ENCODE measurements at places on chromosomes 4 and X.
A peak's percentile ranks its signal among the peaks of the same experiment; 100 is the strongest.

- DNase-seq = no peak
Observed at GRCh38 chr4:140100771-140101170, 53.2 kb downstream of the MAML3 start.

GRCh38 chrX:50838820-50839600 lies 25.0 kb upstream of the SHROOM4 start:
- DNase-seq = peak; percentile 83

DNA sequence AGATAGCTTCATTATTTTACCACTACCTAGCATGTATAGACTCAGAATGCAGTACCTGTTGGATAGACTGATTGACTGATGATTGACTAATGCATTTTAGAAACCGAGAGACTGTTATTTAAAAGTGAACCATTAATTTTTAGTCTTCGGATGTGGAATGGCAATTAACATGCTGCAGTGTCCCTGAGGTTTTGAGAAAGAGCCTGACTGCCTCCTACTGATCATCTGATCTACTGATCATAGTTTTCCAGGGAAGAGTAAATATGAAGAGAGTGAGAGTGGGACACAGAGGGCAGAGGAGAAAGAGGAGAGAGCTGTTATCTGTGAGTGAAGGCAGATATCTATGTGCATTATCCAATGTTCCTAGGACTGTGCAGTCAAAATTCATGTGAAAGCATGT lies 764.7 kb downstream of the TRIML1 start:
- DNase-seq = no peak

GRCh38 chr4:74304095-74304625 lies 4.1 kb upstream of the EPGN start:
- DNase-seq = no peak

DNA sequence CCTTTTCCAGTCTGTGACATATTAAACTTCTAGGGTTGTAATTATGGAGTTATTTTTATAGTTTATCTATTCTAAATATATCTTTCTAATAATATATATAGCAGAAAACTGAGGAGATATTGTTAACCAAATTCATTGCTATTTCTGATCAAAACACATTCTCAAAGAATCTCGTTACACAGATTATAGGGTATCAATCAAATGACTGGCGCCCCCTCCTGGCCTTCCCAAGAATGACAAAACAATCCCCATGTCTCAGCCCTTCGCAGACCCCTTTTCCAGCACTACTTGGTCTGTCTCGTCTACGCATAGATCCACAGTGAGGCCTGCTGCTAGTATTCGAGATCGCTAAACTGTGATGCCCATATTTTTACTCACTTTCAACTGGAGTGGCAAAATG lies 209.3 kb downstream of the GPC3 start:
- no peak for DNase-seq

- DNase-seq = peak; percentile 56
Observed at GRCh38 chr4:30802622-30803323, 82.6 kb downstream of the PCDH7 start.

GRCh38 chr4:135994360-135994759 lies 1537.9 kb downstream of the PCDH18 start:
- no peak for DNase-seq

DNA sequence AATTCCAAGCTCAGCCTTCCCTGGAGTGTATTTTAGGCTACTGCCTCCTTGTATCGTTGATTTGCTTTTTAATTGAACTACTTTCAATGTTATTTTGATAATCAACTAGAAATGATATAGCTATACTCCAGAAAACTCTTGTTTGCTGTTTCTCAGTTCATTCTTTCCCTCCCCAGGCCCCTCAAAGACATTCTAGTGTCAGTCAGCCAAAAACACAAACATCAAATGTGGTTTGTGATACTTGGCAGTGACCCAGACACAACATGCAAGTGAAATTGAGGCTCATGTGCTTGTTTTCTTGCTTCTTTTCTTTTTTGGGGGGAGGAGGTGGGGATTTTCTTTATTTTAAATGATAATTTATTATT lies 7.6 kb downstream of the FAT4 start:
- no peak for DNase-seq

- DNase-seq = no peak
Observed at GRCh38 chr4:53455766-53456165, 78.3 kb downstream of the FIP1L1 start.

GRCh38 chrX:86930419-86930818 lies 587.2 kb upstream of the KLHL4 start:
- DNase-seq = no peak

- no peak for DNase-seq
Observed at GRCh38 chr4:181911420-181911819, 331.8 kb upstream of the TENM3 start.

GRCh38 chrX:78650906-78651437 lies 8.2 kb downstream of the RTL3 start:
- peak; percentile 5 for DNase-seq

- DNase-seq = no peak
Observed at GRCh38 chr4:107742791-107743190, 22.8 kb upstream of the PAPSS1 start.

DNA sequence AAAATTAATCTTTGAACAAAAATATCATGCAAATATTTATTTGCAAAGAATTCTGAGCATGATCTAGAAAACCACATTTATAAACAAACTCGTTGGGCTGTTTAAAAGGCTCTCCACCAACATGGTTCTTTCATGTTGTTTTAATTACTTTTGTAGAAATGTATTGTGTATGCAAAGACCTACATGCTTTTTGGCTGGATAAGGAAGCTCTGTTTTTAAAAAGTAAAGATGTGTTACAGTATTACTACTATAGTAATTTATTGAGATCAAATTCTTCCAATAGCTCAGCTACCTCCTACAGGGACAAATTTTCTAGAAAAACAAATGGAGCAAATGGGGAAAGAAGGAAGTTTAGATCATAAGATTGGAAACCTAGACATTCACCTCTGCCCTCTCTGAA lies 177.5 kb upstream of the TTC29 start:
- no peak for DNase-seq

DNA sequence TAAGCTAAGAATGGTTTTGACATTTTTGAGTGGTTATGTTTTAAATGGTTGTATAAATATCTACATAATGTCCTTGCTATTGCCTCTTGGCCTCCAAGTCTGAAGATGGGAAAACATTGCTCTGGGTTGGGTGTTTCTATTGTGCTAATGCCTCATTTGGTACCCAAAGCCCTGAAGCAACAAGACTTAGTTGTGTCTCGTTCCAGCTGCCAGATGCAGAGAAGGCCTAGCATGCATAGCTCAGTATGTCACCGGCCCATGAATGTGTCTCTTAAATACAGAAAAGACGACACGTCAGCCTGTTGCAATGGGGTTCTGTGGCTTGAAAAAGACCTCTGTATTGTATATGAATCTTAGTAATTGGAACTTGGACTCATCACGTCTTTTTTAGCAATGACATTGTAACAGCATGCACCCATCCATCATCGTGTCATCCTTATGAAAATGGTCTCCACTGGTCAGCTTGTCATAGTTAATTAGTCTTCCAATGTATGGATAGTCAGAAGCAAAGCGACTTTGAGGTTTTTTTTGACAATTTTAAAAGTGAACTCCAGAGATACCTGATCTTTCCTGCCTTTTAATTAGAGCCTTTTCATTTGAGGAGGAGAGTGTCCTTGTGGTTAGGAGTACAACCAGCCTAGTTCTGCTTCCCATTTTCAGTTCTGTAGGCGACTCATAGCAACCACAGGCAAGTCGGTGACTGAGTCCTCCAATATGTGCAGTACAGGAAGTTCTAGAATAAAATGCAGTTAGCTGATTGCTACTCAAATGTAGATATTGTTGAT lies 126.4 kb upstream of the GATB start:
- DNase-seq = no peak

- peak; percentile 48 for DNase-seq
Observed at GRCh38 chr4:45082101-45082500, 355.7 kb upstream of the GNPDA2 start.

GRCh38 chrX:149628280-149628679 lies 3.3 kb downstream of the TMEM185A start:
- no peak for DNase-seq

GRCh38 chrX:72371405-72371804 lies 65.7 kb upstream of the CITED1 start:
- DNase-seq = no peak

- peak; percentile 65 for DNase-seq
Observed at GRCh38 chr4:20839957-20840356, 139.7 kb downstream of the PACRGL start.
